Activated T-cell treated with anti-CD3 and anti-CD28 coated beads, Interleukin-2, amount 50 U/mL, for 24 hours (primary cell): ENCODE measurements at places on chromosomes 1 and 21.

DNA sequence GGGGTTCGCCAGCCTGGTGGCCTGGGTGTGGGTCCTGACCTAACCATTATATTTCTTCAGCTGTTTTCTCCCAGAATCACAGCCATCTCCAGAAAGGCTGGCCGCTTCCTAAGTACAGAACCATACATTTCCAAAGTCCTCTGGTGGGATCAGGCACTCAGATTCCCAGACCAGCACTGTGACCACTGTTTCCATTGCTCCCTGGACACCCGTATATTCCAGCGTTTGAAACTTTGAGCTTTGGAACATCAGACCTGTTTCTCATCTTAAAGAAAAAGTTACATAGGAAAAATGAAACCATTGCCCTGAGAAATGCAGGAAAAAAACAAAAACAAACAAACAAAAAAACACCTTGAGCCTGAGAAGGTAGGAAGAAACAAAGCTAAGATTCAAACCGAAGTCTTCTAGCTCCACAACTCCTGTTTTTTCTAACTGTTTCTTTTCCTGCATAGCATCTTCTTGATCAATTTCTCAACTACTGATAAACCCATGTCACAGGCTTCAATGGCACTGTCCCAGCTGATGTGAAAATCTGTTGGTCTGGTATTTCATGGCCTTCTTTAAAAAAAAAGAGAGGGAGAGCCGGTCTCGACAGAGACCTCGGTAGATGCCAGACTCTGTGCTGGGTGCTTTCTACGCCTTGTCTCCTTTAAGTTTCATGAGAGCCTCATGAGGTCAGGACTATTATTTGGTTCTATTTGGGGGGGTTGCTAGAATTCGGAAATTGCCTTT lies 221.3 kb downstream of the TOMM20 start:
- DNase-seq, result no peak

DNA sequence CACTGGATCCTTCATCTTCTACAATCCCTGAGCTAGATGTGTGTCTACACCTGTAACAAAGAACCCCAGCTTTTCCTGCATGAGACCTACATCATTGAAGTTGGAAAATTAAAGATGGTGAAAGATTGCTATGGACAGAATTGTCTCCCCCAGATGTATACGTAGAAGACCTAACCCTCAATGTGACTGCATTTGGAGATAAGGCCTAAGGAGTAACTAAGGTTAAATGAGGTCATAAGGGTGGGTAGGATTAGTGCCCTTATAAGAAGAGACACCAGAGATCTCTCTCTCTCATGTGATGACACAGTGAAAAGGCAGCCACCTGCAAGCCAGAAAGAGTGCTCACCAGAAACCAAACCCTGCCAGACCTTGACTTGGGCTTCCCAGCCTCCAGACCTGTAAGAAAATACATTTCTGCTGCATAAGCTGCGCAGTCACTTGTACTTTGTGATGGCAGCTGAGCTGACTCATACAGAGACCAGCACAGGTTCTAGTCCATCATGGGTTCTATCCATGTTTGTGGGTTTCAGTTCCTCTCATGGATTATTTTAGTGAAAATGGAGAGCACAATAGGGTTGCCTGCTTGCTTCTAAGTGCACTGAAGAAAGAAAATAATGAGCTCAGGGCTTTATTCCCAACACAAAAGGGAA lies 180.8 kb downstream of the TPR start:
- no peak for DNase-seq

GRCh38 chr1:3003039-3003940 lies 18.0 kb upstream of the ACTRT2 start:
- DNase-seq, result no peak

- DNase-seq, result no peak
Observed at GRCh38 chr1:74818661-74819456, 85.9 kb downstream of the TYW3 start.

GRCh38 chr1:188708795-188709535 lies 1768.7 kb downstream of the BRINP3 start:
- DNase-seq, result no peak

DNA sequence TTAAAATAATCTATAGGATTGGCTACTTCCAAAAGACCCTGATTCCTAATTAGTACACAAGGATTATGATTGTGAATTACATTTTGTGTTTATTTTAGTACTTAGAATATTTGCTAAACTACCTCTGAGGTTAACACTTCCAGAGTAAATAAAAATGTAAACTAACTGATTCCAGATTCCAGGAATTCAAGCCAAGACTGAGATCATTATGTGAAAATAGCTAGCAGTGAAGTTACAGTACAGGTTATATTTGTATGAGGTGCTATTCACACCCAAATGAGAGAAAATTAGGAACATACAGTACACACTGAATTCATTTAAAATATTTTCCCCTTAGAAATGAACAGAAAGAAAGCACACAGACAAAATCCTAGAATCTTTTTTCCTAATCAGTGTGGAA lies 28.8 kb downstream of the TTLL7 start:
- DNase-seq, result no peak

DNA sequence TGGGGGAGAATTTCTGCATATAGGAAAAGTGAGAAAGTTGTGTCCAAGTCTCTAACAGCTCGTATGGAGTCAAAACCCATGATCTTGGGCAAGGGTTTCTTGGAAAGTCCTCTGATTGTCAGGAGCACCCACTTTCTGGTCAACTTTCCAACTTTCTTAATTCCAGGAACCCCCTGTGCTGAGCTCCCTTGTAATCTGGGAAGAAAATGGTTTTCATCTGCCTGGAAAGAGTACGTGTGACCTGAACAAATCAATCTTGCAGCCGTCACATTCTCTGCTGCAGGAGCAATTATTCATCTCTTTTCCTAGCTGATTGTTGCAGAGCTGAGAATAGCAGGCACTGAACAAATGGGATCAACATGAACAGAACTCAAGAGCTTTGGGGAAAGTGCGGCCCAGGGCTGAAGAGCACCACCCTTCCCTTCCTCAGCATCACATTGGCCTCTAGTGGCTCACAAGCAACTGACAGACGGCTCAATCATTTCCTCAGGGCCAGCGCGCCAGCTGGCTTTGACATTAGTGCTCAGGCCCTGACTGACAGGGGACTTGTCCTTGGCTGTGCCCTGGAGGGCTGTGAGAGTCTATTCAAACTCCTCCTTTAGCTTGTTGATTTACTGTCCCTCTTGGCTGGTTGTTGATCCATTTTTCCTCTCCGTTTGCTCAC lies 295.2 kb downstream of the HLX start:
- no peak for DNase-seq

- DNase-seq, result no peak
Observed at GRCh38 chr1:232486454-232487207, 143.3 kb downstream of the SIPA1L2 start.

GRCh38 chr1:22534951-22535350 lies 28.3 kb upstream of the EPHA8 start:
- DNase-seq, result no peak

GRCh38 chr1:184973272-184974055 lies 844 bp downstream of the NIBAN1 start:
- no peak for DNase-seq

DNA sequence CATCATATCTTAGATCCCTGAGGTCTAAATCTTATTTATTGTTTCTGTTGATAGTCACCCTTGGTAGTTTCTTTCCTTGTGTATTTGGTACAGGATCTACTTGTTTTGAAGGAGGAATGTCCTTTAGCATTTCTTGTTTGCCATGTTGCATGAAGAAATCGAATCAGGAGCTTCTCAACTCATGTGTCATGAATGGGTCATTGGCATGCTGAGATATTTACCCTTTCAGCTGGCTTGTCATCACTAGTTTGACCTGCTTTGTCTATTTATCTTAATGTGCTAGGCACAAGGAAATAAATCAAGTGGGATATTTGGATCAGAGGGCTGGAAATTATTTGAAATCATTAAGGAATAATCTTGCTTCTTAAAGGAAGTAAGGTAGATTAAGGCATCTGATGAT lies 23.8 kb downstream of the THEM4 start:
- DNase-seq, result no peak

DNA sequence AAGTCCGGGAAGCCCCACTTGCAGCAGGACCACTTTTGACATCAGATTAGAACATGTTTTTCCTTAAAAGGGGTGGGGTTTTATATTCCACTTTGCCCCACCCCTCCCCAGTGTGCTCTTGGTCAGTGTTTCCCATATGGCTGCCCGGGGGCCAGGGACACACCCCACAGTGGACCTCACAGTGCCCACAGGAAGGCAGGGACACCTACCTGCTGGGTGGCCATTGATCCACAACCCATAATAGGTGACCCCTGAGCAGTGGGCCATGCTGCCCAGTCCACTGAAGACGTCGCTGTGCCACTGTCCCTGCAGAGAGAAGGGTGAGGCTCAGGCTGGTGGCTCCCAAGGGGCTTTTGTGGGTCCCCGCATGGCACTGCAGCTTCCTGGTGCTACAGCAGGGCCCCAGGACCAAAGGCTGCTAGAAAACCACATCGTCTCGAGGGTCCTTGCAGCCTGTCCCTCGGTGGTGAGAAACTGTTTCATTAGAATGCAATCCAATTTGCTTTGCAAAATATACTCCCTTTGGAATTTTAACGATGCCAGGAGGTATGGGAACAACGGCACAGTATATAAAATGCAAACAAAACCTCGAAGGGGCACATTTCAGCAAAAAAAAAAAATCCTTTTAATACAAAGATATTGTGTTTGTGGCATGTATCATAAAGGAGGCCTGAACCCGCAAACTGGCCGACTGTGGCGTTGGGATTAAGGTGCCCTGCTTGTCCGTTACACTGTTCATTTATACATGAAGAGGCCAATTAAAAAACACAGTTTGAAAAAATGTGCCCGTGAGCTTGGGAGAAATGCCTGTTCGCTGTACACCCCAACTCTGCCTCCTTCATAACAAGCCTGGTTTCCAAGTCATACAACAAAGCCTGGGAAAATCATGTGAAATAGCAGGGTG lies 16.9 kb downstream of the MORN1 start:
- no peak for DNase-seq

DNA sequence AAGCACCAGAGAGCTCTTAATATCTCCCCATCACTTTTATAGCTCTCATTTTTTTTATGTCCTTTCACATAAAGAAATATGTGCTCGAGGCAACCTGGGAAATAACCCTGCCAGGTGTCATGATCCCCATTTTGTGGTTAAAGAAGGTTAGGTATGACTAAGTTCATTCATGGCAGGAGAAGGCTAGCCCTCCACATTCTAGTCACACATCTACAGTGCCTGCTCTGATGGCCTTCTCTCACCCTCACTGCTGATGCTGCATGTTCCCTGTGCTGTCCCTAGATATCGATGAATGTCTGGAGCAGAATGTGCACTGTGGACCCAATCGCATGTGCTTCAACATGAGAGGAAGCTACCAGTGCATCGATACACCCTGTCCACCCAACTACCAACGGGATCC lies 187.5 kb downstream of the TPR start:
- DNase-seq, result no peak

DNA sequence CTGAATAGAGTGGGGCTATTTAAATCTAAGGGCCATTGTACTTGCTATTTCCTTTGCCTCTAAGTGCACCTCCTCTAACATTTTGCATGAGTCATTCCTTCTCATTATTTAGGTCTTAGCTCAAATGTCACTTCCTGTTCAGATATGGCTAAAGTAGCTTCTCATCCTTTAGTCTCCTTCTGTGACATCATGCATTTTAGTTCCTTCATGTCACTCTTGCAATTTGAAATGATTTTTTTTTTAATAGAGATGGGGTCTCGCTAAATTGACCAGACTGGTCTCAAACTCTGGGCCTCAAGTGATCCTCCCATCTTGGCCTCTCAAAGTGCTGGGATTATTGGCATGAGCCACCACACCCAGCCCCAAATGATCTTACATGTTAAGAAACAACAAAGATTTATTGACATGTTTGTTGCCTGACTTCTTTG lies 6.6 kb downstream of the TBX19 start:
- DNase-seq, result no peak

GRCh38 chr1:53344921-53345838 lies 17.3 kb upstream of the LRP8 start:
- DNase-seq, result peak; percentile 8

DNA sequence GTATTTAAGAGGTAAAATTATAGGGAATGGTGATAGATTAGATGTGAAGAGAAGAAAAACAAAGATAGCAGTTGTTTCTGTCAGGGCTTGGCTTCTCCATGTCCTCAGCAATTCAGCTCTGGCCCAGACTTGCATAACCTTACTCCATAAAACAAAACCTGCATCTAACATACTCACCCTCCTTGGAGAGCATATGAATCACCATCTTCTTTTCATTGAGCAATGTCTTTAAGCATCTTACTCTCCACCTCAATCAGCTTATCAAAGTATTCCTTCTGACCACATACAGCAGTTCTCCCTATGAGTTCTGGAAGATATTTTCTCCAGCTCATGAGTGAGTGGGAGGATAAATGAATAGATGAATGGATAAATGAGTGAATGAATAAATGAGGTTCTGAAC lies 49.0 kb downstream of the RAB3B start:
- no peak for DNase-seq

DNA sequence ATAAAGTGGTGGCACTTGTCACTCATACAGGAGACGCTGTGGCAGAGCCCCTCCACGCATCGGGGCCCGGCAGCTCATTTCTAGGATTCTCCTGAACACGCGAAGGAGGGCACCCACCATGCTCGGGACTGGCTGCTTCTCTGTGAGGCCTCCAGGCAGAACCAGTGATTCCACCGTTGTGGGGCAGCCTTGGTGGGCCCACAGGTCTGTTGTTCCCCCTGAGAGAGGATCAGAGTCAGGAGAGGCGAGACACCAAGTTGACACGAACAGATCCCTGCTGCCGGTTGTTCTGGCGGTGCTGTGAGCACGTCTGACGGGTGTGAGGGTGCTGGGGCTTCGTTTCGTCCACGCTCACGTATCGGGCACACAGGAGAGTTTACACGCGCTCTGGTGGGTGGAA lies 26.6 kb downstream of the PRKCZ start:
- no peak for DNase-seq

DNA sequence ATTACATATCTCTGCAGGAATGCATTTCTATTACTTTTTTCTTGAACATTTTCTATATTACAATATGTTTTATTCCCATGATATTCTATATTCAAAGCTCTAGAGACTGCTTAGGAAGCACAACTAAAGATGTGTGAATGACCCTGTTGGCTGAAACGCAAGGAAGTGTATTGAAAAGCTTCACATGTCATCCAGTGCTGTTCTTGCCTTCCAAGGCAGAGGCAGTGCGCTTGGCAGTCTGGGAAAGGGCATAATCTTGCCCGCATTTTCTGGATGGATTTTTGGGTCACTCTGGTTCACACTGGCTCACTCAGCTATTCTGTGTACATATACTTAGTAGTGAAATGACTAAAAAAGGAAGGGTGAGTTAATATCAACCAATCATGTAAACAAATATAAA lies 262.4 kb downstream of the PTPRC start:
- DNase-seq, result no peak

DNA sequence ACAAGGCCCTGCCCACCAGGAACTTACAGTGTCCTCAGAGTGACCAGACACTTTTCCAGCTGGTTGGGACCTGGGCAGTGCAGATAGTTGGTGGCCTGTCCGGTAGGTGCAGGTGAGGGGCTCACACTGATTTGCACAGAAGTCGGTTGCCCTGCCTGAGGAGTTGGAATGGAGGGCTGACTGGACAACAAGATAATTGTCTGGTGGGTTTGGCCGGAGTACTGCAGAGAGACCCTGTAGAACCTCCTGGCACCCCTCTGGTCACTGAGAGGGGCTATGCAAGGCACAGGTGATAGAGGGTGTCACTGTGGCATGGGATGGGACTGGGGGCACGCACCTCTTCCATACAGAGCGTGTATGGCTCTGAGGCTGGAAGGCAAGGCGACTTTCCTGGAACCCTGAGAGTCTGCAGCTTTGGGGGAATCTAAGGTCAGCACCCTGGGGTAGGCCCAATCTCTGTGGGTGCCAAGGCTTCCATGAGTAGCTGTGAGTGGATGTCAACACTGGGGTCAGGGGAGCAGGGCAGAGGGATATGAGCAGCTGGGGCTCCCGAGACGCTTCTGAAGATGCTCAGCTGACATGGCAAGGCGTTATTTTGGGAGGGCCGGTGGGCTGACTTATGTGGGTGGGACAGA lies 7.6 kb upstream of the PLA2G2D start:
- DNase-seq, result no peak
